ENCODE measurements at places on chromosomes 7 and 10. TPM values are rescaled to one million over a fixed set of nuclear protein-coding genes. Genes with fewer than 3 reads are reported as not detected.

The SLC13A4 gene
- 3.8 TPM for polyA plus RNA-seq

The SLC29A4 gene
- 37.4 TPM for polyA plus RNA-seq

The NYAP1 gene
- polyA plus RNA-seq: 2.2 TPM

The CCDC136 gene
- polyA plus RNA-seq: 19.1 TPM

The MRPS17 gene
- 10.7 TPM for polyA plus RNA-seq

The SFTPA2 gene
- polyA plus RNA-seq: 0.26 TPM

The MRLN gene
- 172 TPM for polyA plus RNA-seq

The GPR22 gene
- polyA plus RNA-seq: not detected

The LEP gene
- polyA plus RNA-seq: 0.05 TPM
